SK-N-SH treated with all-trans-retinoic acid at 6 μM for 48 hours (cell line): ENCODE measurements at places on chromosomes 12 and 14.

GRCh38 chr14:75969126-75969525 is 12.7 kb downstream of the TGFB3 start:
- ATAC-seq: no peak

- no peak for ATAC-seq
Observed at GRCh38 chr12:93360688-93361087, 17.0 kb upstream of the NUDT4 start.

GRCh38 chr14:54590481-54590880 is 23.6 kb downstream of the SAMD4A start:
- peak; percentile 7; the same call in 1 of the 3 replicates for ATAC-seq

GRCh38 chr12:65830305-65830704 is 6.0 kb downstream of the HMGA2 start:
- no peak for ATAC-seq

GRCh38 chr12:44874981-44875416 is 1.1 kb downstream of the NELL2 start:
- ATAC-seq: no peak
